ENCODE measurements at places on chromosomes 5 and 9.

DNA sequence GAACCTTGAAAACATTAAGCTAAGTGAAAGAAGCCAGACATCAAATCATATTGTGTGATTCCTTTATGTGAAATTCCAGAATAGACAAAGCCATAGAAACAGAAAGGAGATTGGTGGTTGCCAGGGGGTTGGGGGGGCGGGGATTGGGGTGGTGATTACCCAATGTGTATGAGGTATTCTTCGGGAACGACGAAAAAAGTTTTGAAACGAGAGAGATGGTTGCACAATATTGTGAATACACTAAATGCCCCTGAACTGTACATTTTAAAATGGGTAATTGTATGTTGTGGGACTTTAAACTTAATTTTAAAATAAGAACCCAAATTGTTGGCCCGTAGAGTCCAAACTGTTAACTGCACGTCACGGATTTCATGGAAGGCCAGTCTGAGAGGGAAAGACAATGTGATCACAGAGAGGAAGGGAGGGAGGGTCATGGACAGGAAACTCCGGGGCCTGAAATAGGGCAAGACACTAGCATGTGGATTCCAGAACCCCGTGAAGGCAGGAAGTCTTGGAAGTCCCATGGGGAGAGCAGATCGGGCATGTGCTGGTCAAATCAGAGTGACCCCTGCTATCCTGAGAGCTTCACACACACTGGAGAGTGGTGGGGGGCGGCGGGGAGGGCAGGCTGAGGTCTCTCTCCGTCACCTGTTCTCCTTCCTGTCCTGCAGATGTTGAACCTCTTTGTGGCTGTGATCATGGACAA, 218.4 kb downstream of the CACNA1B start:
- DNase-seq: no peak

- DNase-seq: no peak
Observed at GRCh38 chr5:179196405-179197079, 136.4 kb downstream of the ZNF354C start.

- DNase-seq: no peak
Observed at GRCh38 chr9:113577525-113578261, 114.2 kb downstream of the RGS3 start.

- DNase-seq: no peak
Observed at GRCh38 chr9:109251080-109251775, 69.6 kb downstream of the EPB41L4B start.

DNA sequence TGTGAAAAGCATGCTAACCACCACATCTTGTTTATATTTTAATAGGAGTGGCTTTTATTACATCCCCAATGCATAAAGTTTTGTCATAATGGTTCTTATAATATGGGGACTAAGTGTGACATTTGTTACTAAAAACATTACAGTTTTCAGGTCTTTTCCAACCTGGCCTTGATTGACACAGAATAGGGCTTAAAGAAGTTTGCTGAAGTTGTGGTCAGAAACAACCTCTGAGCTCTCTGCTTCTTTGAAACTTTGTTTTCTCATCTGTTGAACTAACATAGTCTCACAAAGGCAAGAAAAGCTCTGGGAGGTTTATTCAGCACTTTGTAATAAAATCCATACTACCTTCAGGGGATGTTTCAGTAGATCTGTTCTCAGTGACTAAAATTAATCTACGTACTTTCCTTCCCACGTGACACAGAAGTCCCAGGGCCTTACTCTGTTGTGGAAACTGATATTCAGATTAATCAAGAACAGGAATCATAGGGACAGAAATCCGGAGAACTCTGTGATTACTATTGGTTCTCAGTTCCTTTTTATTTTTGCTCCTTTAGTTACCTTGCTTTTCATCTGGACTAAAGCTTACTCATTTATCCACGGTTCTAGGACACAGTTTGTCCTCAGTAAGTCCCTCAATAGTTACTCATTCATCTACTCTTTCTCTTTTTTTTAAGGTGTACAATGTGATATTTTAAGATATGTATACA, 289.0 kb upstream of the EFNA5 start:
- no peak for DNase-seq

- no peak for DNase-seq
Observed at GRCh38 chr5:9103290-9103689, 442.6 kb downstream of the SEMA5A start.

DNA sequence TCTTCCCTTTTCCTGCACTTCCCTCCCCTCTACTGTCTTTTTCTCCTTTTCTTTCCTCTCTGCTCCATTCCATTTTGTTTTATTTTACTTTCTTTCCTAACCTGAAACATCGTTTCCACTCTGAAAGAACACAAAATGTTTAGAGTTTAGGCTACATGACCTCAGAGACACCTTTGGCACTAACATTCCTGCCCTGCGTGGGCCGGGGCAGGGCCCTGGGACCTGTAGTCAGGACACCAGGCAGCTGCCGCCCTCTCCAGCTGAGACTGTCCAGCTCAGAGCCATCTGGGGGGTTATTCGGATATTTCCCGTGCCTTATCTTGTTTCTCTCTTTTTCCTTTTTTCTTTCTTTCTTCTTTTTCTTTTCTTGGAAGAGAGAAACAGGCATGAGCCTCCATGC, 58.3 kb upstream of the ERCC6L2 start:
- DNase-seq: no peak

- DNase-seq: no peak
Observed at GRCh38 chr9:23493219-23493618, 332.8 kb downstream of the ELAVL2 start.

DNA sequence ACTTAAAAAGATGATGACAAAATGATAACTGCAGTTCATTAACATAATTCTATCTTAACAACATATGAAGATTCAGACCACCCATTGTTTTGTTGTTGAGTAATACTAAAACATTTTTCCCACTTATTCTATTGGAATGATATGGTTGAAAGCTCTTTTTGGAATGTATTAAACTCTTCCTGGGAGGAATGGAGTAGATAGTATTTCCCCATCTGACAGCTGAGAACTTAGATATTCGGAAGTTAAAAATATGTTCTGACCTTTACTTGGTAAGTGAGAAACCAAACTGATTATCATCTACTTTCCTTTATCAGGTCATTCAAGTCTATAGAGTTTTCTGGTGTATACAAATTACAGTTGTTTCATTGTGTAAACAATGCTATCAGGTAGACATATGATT, 452.9 kb downstream of the CSNK1G3 start:
- no peak for DNase-seq

DNA sequence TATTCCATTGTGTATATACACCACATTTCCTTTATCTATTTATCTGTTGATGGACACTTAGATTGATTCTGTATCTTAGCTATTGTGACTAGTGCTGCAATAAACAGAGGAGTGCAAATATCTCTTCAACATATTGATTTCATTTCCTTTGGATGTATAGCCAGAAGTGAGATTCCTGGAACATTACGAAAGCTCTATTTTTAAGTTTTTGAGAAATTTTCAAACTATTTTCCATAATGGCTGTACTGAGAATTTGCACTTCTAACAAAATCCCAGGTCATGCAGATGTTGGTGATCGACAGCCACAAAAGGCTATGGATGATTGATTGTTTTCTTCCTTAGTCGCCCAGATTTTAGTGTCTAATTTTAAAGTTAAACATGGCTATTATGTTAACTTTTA, 132.7 kb upstream of the MTAP start:
- DNase-seq: no peak

GRCh38 chr5:31645420-31646081, 6.6 kb downstream of the PDZD2 start:
- DNase-seq: no peak
